Choroid plexus epithelial cell (primary cell): ENCODE measurements at places on chromosomes 1 and 21.

DNA sequence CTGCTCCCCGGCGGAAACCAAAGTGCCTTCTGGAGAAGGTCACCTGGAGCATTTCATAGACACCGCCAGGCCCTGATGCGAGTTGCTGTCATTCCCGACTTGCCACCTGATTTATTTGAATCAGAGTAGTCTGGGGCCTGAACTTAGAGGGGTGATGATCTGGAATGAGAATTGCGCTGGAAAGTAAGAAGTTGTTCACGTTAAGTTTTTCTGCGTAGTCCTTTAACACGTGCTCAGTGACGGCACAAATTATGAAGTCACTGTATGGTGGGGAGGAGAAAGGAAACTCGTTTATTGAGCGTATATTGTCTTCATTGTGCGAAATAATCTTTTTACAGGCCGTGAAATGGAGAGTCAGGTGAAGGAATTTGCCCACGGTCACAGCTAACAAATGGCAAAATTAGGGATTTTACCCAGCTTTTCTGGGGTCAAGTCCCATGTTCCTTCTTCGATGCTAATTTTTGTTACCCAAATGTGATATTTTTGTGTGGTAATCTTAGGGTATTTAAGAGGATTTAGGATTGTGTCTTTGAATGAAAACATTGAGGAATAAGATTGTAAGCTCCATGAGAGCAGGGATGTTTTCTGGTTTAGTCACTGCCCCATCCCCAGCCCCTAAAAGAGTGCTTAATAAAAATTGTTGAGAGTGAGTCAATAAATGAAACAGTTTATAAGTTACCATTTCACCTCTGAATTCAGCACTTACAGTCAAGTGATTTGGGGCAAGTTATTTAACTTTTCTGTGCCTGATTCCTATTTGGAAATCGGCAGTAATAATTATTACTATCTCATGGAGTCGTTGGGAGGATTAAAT, 46.4 kb upstream of the NBL1 start:
- DNase-seq, result peak; percentile 64

DNA sequence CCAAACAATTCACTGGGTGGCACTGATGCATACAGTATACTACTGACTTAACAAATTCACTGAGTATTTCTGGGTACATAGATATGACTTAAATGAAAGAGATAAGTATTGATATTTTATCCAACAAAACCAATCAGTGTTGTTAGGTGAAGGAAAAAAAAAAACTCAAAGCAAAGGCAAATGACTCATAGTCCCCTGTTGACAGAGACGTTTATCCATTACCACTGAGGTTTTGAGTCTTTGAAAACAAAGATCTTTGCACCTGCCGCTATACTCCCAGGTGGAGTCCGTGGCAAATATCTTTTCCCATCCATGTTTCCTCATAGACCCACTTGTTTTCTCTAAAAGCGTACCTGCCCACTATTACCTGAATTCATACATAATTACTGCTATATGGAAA, 18.4 kb downstream of the DYNLT5 start:
- DNase-seq, result no peak

- DNase-seq, result no peak
These were observed 10.7 kb downstream of the EPHA2 start for GRCh38 chr1:16145030-16145661.

GRCh38 chr1:175319112-175319911, 126.7 kb upstream of the KIAA0040 start:
- DNase-seq, result peak; percentile 76

DNA sequence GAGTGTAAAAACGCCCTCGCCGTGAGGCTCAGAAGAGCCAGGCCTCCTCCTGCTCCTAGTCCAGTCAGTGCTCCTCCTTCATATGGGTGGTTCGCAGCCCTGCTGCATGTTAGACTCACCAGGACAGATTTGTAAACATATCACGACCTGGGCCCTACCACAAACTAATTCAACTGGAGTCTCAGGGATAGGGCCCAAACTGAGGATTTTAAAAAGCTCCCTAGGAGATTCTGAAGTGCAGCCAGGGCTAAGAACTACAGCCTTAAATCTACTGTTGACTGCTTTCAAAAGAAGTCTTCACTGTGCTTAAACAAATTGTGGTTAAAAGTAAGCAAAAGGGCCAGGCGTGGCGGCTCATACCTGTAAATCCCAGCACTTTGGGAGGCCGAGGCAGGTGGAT, 57.0 kb downstream of the CAMTA1 start:
- no peak for DNase-seq

DNA sequence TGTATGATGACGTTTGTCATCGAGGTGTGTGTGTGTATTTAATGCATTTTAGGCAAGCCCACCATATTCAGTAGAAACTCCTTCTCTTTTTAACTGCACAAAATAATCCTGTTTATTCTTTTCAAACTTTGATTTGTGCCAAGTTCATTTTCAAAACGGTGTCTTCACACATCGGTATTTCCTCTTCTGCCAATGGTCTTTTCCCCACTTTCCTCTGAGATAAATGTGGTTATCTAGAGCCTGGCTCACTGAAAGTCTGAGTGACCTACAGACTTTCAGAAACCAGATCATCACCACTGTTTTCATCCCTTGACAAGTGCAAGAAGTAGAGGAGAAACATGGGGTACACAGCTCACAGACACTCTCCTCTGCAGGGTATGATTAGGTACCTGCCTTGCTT, 69.4 kb downstream of the GPATCH2 start:
- peak; percentile 10 for DNase-seq

DNA sequence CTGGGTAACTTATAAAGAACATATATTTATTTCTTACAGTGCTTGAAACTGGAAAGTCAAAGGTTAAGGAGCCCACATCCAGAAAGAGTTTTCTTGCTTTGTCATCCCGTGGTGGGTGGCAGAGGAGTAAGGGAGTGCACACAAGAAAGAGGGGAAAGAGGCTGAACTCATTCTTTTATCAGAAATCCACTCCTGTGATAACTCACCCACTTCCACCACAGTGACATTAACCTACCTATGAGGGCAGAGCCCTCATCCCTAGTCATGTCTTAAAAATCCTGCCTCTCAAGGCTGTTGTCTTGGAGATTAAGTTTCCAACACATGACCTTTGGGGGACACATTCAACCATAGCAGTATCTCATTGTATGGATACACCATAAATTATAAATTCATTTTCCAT, 32.5 kb upstream of the RGS4 start:
- DNase-seq, result no peak

DNA sequence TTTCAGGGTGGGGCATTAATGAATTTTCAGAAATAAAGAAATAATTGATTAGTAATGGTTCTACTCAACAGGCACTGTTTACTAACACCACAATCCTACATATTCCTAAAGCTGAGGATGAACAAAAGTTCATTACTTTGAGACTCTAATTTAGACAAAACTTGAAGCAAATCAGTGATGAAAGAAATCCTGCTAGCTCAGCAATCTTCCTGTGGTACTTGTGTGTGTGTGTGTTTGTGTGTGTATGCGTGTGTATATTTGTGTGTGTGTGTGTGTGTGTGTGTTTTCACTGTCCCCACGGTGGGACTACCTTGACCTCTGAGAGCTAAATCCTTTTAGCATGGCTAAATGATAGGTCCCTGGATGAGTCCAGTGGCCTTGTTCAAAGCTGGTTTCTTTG, 48.5 kb upstream of the RAB3GAP2 start:
- DNase-seq, result no peak

DNA sequence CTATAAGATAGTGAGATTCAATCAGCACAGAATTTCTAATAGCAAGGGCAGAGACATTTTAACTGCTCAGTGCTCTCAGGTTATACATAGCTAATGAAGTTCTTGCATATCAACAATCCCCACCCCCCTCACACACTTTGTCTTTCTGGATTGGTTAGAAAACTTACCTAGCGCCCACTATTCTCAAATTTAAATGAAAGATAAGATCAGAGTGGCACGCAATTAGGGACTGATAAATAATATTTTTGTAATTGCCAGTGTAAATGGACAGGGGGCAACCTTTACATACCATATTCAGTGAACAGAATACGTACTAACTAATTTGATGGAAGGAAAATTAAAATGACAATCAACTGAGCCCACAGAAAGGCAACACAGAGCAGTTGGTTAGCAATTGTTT, 11.7 kb downstream of the SELL start:
- DNase-seq, result no peak

- DNase-seq, result no peak
These were observed 1.6 kb downstream of the VTCN1 start for GRCh38 chr1:117209094-117209493.

GRCh38 chr1:94606471-94606870, 64.9 kb upstream of the F3 start:
- DNase-seq, result no peak

DNA sequence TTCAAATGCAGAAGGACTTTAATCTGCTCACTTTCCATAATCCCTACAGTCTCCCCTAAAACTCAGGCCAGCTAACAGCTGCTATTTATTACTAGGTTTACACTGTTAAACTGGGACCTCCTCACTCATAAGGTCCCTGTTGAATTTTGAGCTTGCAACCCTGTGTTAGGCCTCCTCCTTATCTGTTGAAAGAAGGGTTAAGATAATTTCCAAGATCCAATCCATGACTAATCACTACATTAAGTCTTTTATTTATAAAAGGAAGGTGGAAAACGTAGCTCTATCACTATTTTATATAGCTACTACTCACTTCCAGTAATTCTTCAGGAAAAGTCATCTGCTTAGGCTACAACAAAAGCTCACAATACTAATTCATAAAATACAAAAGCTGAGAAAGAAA, 79.5 kb downstream of the EVI5 start:
- peak; percentile 23 for DNase-seq

- peak; percentile 44 for DNase-seq
These were observed 30.5 kb upstream of the FASLG start for GRCh38 chr1:172628401-172628800.

DNA sequence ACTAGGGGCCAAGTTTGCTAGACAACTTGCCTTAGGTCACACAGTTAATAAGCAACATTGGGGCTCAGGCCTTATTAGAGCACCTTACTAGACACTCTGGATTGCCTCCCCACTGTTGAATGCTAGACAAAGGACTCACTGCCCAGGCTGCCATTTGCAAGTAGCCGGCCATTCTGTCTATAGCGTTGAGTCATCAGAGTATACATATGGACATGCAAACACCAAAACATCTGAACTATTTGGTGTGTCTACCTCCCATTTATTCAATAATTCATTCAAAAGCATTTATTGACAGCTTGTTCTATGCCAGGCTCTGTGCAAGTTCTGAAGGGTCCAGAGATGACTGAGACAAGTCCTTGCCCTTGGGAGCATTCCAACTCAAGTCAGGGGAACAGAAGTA, 181.4 kb upstream of the DPT start:
- DNase-seq, result no peak

DNA sequence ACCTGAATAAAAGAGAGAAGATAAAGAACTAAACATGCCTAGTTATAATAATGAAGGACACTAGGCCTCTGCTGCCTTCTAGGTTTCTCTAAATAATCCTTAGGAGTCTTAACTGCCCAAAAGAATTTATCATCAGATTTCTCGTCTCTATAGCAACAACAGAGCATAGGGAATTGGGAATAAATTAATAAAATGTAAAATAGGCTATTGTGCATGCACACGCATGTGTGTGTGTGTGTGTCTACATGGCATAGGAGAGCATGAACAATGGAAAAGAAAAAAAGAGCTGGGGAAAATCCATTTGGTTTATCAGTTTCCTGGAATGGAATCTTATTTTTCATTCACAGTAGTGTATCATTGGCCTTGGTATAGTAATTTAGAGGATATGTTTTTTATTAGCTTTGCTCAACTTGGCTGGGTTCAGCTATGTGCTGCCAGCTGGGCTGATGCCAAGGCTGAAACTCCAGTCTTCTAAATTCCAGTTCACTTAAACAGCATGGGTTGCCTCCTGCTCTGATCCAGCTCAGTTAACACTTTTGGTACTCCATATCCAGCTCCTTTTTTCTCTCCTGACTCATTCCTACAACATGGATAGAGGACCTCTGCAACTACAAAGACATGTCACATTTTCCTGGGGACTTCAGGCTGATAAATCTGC, 80.6 kb upstream of the SLFNL1 start:
- peak; percentile 95 for DNase-seq

- peak; percentile 76 for DNase-seq
These were observed 933.4 kb downstream of the PLA2G4A start for GRCh38 chr1:187762118-187762517.

- DNase-seq, result peak; percentile 63
These were observed 250.2 kb upstream of the FGGY start for GRCh38 chr1:59046730-59047157.

GRCh38 chr1:147748676-147749350, 11.6 kb downstream of the GJA5 start:
- DNase-seq, result no peak

DNA sequence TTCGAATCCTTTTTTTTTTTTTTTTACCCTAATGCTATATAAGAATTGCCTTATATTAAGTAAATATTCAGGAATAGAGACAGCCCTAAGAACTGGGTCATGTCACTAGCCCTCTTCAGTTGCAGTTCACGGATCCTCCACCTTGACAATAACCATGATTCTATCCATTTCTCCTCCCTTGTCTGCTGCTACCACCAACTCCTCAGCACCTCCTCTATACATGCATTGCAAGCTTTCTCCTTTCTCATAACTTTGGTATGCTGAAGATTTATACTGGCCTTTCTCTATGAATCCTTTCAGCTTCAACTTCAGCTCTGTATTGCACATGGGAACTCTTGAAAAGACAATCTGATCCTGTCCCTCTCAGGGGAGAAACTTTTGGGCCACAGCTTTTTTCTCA, 14.3 kb upstream of the DR1 start:
- DNase-seq, result peak; percentile 58

- no peak for DNase-seq
These were observed 10.8 kb upstream of the IL10RB start for GRCh38 chr21:33255404-33255803.

DNA sequence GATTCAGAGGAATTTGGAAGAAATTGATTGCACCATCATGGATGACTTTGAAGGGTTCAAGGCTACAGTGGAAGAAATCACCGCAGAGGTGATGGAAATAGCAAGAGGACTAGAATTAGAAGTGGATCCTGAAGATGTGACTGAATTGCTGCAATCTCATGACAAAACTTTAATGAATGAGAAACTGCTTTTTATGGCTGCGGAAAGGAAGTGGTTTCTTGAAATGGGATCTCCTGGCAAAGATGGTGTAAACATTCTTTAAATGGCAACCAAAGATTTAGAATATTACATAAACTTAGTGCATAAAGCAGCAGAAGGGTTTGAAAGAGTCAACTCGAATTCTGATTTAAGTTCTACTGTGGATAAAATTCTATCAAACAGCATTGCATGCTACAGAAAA, 698.6 kb downstream of the PLA2G4A start:
- DNase-seq, result no peak

GRCh38 chr21:38126666-38127303, 130.0 kb upstream of the KCNJ15 start:
- peak; percentile 59 for DNase-seq

DNA sequence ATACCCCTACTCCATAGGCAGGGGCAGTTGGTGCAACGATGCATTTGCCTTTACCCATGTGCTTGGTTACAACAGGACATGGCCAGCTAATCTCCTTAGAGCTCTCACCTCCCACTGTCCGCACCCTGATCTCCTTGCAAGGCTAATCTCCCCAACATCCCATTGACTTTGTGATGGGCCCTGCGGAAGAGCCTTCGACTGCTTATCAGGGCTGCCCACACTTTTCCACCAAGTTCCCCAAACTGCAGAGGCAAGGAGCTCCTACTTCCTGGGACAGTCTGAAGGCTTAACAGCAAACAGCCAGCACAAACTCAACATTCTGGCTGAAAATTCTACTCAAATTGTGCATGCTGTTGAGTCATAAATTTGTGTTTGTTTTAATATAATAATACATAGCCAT, 36.0 kb downstream of the C1orf94 start:
- DNase-seq, result no peak

GRCh38 chr1:112689842-112690237, 15.4 kb downstream of the MOV10 start:
- DNase-seq, result no peak
